ENCODE measurements at places on chromosomes 4 and X.

- DNase-seq = peak; percentile 85
These were observed 172.4 kb upstream of the MXRA5 start for GRCh38 chrX:3518870-3519269.

- DNase-seq = no peak
These were observed 38.9 kb downstream of the WDR1 start for GRCh38 chr4:10077483-10078335.

- DNase-seq = no peak
These were observed 730 bp downstream of the VBP1 start for GRCh38 chrX:155216940-155217440.

- no peak for DNase-seq
These were observed 23.3 kb downstream of the LIMCH1 start for GRCh38 chr4:41561244-41561643.

DNA sequence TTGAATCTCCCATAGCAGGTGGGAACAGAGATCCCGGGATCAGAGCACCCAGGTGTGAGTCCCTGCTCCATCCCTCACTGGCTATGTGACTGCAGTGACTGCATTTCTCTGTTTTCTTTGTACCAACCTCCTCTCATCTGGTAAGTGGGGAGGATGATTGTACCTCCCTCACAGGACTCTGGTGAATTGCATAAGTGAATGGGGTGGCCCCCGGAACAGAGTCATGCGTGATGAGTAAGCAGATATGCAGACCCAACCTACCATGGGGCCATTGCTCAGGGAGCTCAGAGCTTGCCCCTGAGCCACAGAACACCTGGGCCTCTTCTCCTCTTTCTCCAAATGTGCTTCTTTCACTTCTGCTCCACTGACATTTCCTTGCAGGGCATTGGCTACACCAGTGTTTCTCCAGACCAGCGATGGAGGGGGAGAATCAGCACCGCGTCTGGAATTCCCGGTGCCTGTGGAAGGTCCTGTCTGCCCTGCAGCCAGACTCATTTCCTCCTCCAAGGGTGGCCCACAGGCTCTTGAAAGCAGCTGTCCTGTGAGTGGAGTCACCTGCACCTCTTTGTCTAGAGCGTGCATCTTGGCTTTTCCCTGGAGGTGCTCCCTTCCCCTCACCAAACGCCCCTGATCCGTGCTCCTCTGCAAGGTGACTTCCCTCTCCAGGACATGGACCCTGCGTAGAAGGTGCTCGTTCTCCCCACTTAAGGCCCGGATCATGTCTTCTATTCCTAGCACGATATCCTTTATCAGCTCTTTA is 30.0 kb downstream of the C4orf50 start:
- DNase-seq = no peak

DNA sequence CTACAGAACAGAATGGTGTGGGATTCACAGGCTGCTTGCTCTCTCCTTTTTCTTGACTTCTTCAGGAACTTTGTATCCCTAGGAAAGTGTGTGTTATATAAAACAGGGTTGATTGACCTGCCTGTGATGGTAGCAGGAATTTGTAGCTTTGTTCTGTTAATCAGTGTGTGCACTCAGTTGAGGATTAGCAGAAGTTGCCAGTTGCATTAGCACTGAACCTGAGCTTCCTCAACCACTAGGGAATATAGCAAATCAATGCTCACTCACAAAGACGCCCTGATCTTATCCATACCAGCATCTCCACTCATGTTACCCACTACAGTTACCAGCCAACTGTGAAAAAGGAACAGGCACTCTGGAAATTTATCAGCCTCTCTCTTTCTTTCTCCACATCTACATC is 319.1 kb upstream of the EMCN start:
- DNase-seq = no peak

GRCh38 chr4:109998867-109999584 is 86.3 kb downstream of the EGF start:
- no peak for DNase-seq

DNA sequence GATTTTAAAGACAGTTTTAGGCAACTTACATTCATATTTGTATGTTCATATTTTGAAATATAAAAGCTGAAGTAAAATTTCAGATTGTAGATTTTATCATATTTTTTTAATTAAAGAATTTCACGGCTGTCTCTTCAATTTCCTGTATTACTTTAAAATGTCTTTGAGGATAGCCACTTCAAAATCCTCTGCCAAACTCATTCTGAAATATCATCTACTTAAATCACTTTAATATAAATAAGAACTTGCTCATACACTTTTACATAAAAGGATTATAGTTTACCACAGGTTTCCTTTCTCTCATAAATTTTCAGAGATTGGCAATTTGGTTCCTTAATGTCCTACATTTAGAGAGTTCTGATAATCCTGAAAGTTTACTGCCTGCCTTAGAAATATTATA is 478.2 kb downstream of the ADGRL3 start:
- DNase-seq = no peak

DNA sequence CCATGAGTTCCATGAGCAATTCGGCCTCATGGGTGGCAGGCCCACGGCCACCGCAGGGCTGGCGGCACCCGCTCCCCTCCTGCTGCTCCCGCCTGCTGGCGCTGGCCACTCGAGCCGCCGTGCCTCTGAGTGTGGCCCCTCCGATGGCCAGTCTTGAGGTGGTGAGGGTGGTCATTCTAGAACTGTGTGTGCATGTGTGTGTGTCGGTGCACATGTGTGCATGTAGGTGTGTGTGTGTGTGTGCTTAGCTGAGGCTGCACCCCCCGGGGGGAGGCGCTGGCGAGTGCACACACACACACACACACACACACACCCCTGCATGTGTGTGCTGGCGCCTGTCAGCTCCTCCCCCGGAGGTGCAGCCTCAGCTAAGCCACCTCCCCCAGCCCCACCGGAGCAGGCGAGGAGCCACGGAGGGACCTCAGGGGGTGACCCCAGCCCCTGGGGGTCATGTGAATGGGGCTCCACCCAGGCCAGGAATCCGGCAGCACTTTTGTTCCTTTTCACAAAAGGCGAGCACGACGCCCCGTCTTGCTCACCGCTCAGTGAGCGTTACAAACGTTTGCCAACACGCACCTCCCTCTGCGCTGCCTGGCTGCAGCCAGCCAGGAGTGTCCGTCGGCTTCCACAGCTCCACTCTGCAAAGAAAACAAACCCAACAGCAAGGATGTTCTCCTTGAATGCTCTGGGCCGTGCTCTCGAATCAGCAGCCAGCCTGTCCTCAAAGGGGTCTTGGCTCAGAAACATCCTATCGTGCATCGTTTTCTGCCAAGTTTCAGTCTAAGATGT is 29.9 kb downstream of the FGFRL1 start:
- DNase-seq = no peak

DNA sequence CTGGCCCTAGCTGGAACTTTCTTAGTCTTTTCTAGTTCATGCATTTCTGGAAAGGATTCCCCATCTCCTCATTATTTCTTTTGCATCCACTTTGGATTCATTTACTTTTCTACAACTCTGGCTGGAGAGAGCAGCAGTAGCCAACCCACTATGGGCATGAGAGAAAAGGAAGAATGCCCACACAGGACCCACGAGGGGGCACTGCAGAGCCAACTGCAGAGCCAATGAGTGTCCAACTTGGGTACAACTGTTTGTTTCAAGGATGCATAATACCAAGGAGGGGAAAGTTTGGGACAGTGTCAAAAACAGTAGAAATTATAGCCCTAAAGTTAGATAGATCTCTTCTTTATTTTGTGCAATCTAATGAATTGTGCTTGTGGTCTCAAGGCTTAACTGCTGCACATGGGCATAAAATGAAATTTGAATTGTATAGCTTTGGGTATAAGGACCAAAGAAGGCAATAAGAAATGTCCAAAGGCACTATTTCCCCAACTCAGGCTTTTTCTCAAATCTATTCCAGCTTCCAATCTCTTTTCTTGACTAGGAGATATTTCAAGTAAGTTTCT is 230.6 kb downstream of the NSUN7 start:
- DNase-seq = no peak

DNA sequence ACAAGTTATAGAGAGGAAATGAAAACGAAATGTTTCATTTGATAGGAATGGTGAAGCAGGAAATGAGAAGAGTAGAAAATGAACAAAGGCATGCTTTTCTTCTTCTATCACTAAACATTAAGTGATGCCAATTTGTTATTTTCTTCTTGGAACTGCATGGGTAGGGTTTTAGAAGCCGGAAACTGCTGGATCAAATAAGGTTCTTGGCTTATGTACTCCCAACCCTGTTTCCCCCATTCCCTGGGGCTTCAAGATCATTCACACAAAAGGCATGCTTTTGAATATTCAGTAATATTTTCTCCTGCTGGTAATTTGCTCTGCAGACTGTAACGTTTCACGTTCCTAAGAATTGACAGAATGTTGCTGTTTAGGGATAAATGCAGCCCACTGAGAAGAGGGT is 224.1 kb downstream of the NLGN4X start:
- DNase-seq = no peak

GRCh38 chr4:165048170-165048569 is 5.5 kb upstream of the TRIM75 start:
- no peak for DNase-seq

DNA sequence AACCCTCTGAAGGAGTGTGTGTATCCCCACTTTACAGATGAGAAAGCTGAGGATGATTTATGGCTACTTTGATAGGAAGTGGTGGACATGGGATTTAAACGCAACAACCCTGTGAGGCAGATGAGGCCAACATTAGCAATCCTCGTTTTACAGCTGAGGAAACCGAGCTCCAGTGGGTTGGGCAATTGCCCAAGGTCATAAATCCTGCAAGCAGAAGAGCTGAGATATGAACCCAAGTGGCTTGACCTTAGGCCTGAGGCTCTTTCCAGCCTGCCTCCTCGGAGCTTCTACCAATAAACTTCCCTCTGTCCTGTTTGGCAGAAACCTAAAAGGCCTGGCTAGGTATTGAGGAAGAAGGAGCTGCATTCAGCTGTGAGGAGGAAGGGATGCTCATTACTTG is 185.5 kb upstream of the RBPJ start:
- no peak for DNase-seq

DNA sequence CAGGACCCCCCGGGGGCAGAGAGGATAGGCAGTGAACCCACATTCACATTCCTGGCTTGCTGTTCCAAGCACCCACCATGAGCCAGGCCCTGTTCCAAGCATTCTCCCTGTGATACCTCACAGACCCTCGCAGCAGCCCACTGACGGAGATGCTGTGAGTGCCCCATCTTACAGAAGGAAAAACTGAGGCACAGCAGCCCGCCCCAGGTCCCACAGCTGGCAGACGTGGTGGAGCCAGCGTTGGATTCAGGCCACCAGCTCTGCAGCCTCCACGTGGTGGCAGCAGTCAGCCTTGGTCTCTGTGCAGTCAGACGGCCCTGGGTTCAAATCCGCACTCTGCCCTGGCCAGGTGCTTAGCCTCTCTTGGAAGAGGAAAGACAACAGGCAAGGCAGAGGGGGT is 16.8 kb downstream of the MAN2B2 start:
- no peak for DNase-seq

- DNase-seq = no peak
These were observed 824 bp downstream of the TBC1D14 start for GRCh38 chr4:6910340-6910959.

GRCh38 chr4:185399466-185399865 is 2.8 kb downstream of the ANKRD37 start:
- no peak for DNase-seq

GRCh38 chr4:91325495-91325894 is 978.3 kb upstream of the GRID2 start:
- DNase-seq = no peak

GRCh38 chr4:78630615-78631014 is 79.0 kb downstream of the ANXA3 start:
- DNase-seq = no peak

DNA sequence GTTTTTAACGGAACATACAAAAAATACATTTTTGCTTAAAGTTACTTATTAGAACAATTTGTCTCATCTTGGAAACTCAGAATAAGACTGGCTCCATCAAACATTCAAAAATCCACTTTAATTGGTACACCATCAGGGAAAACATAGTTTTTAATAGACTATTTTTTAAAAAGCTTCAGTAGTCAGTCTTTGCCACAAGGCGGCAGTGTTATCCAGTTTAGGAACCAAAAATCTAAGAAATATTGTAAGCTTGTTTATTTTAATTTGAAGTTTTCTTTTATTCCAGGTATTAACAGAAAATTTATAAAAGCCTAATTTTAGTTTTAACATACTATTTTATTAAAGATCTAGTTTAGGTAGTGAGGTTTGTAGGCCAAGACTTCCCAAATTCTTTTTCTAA is 107.7 kb downstream of the APOOL start:
- no peak for DNase-seq

DNA sequence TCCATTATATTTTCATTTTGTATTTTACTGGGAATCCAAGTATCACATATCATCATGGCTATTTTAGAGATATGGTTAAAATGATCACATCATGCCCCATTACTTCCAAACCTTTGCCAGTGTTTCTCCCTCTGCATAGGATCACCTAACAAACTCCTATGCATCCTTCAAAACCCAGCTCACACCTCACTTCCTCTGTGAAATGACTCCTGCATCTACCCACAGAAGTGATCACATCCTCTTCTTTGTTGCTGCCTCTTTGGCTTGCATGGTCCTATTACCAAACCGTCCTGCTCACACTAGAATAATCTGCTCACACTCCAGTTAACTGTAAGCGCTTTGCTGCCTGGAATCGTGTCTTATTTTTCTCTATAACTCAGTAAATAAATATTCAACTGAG is 74.7 kb upstream of the C4orf50 start:
- no peak for DNase-seq

- DNase-seq = no peak
These were observed 46.0 kb downstream of the USP38 start for GRCh38 chr4:143230683-143231082.

DNA sequence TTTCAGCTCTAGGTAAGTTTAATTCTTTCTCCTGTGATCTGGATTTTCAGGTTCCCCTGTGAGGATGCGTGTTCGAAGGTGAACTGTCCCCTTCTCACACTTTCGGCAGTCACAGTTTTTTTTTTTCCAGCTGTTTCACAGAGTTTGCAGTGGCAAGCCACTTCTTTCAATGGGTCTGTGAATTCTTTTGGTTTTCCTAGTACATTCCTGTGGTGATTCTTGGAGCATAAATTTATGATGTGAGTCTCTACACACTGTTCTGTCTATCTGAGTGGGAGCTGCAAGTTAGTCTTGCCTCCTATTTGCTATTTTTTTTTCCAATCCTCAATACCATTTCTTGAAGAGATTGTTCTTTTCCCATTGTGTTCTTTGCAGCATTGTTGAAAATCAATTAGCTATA is 595.5 kb downstream of the RAPGEF2 start:
- no peak for DNase-seq

All from amniotic stem cell (primary cell).